ENCODE measurements at places on chromosomes 2 and 18.

DNA sequence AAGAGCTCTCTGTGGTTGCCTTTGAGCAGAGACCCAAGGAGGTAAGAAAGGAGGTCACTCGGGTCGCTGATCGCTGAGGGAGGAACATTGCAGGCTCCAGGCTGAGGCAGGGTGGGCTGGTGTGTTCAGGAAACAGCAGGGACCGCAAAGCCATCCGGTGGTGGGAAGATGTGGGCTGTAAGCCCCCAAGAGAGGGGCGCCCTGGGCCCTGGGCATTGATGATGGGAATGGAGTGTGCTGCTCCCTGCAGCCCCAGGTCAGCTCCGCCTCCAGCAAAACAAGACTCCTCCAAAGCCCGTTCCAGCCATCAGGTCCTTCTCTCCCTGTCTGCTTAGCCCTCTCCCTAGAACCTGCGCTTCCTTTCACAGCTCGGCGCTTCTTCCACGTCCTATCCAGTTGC lies 229.7 kb downstream of the KLHL29 start:
- DNase-seq: no peak

GRCh38 chr2:208361077-208361441 lies 45.5 kb upstream of the PTH2R start:
- peak; percentile 8 for DNase-seq

DNA sequence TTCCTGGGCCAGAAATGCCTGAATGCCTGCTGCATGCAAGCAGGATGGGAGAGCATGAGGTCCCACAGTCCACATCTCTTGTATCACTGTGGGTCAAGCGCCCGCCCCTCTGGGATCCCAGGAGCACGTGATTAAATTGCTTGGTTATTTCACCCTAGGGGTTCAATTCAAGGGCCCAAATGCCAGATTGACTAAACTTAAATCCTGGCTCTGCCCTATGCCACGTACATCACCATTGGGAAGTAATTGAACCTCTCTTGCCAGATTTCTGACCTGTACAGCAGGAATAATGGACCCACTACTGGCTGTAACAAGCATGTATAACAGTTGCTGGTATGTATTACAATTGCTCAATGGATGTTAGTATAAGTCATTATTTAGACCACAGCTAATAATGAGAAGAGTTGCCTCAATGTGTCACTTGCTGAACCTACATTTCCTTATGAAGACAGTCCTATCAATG lies 19.9 kb downstream of the FHL2 start:
- DNase-seq: no peak

- DNase-seq: no peak
These were observed 158.1 kb upstream of the SLC39A10 start for GRCh38 chr2:195498839-195499490.

GRCh38 chr18:12621742-12622306 lies 36.1 kb downstream of the SPIRE1 start:
- DNase-seq: no peak

DNA sequence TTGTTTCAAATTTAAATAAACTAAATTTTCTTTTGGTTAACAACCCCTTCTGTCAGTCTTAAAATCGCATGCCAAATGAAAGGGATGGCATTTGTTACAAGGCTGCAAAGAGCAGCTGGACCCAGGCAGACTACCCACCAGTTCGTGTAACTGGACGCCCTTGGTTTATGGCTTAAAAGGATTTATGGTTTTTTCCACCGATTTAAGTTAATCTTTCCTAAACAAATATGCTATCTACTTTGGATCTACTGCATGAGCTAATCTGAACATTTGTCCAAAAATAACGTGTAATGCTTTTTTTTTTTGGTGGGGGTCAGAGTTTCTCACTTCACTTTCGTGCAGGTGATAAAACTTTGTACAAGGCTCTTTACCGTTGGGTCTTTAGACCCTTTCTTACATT lies 62.9 kb downstream of the DIS3L2 start:
- DNase-seq: no peak

DNA sequence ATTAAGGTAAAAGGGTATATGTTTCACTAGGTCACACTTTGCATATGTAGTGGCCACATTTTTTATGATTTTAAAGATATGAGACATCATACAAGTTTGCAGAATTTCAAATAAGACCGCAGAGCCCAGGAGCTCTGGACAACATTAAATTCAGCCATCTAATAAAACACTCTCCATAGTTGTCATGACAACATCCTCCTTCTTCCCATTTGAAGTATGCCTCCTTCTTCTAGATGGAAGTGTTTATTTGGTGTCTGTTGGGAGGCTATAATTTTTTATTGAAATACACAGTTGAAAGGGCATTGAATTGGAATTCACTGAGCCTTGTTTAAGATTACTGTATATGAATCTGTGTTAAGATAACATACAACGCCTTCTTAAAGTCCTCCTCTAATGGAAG lies 467.3 kb downstream of the CMPK2 start:
- no peak for DNase-seq

- DNase-seq: peak; percentile 76
These were observed 925 bp downstream of the SOS1 start for GRCh38 chr2:39119732-39120520.

DNA sequence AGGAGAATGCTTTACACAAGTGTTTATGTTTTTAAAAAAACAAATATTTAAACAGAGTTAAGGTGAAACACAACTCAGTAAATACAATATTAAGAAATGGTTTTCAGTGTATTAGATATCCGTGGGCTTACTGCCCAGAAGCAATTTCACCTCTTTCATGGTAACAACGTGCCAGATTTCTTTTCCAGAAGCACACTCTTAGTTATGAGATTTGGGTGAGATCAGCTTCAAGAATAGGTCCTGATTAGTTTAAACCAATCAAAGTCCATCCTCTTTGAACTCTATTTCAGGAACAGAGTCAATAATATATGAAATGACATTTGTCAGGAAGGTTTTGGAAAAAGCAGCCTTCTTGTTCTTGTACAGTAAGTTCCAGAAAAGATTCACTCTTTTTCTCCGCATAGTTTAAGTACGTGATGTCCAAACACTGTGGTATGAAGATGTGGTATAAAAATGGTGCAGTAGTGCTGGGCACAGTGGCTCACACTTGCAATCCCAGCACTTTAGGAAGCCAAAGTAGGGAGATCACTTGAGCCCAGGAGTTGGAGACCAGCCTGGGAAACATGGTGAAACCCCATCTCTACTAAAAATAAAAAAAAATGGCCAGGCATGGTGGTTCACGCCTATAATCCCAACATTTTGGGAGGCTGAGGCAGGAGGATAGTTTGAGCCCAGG lies 14.7 kb downstream of the USP34 start:
- no peak for DNase-seq

DNA sequence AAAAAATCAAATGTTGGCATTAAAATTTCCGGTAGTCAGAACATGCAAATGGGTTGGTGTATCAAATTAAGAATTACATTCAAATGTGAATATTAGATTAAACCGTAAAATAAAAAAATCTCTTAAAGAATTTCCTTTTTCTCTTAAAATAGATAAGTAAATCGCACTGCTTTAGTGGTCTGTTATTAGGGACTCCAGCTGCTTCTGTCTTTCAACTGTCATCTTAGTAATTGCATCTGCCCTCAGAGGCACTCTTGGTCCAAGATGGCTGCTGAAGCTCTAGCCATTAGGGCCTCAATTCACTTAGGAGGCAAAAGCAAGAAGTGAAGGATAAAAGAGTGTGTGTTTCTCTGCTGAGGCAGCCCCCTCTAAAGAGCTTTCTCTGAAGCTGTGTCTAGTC lies 132.4 kb downstream of the MGAT5 start:
- DNase-seq: no peak

DNA sequence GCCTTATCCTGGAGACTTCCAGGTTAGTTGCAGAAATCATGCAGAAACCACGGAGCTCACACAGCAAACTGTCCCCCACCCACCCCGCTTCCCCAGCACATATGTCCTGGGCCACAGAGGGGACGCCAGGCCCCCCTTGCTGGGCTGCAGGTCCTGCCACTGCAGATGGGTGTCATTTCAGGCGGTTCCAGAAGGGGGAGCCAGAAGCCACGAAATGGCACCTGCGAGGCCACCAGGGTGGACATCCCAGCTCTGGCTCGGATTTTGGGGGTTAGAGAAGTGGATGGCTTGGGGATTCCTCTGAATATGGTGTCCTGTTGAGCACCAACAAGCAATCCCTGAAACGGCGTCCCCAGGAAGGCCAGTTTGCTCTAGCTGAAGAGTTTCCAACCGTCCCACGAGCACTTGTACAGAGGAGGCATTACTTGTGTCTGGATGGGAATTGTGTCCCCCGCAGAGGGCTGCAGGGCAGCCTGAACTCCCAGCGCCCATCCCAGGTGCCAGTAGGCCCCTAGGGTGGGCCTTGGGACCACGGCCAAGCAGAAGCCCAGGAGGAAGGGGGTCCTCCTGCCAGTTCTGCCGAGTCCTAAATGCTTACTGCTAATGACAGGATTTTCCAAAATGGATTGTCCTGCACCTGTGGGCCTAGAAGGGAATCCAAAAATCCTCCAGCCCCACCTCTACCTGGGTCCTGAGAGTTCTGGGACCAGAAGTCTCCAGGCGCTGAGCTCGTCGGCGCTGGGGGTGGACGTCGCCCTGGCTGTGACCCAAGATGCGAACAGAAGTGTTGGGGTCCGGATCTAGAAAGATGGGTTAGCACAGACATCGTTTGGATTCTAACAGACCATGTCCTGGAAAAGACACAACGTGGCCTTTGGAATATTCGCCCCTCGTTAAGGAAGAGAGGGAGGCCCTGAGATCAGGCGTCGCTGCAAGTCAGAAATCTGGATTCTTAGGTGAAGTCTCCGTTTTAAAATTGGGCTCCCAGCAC lies 14.6 kb upstream of the NFATC1 start:
- DNase-seq: peak; percentile 80

DNA sequence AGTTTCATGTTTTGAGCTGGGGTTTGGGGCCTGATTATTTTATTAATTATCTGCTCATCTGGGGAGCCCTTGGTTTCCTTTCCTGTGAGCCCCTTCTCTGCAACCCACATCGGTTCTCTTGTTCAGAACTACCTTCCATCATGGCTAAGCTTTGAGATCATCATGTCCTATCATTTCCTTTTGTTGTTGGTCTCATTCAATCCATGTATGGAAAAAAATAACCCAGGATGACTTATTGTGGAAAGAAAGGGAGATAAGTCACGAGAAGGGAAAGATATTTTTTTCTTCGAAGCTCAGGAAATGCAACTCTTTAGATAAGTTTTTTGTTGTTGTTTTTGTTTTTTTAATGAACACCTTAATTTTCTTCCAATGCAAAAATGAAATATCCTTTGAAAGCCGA lies 43.7 kb downstream of the EHD3 start:
- DNase-seq: no peak

DNA sequence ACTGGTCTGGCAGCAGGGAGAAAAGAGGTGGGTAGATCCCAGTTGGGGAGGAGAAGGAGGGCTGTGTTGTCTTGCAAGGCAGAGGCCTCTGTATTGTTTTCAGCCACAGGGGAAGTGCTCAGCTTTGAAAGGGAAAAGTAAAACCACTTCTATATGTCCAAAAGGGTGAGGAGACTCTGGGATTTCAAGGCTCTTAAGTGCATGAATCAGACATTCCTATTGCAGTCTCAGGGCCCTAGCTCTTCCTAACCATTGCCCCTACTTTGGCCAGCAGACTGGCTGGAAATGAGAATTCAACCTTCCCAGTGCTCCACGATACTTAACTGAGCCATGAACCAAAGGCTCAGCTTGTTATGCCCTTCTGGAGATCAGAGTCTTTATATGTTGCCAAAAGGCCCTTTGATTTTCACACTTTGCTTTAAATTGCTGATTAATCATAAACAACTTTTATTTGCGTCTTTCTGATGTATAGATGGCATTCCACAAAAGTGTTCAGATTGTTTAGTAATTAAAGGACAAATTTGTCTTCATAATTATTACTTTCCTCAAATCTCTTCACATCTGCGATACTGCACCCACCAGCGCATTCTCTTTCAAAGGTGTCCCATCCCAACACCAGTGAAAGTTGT lies 313.8 kb upstream of the MMADHC start:
- DNase-seq: no peak

- no peak for DNase-seq
These were observed 58.9 kb upstream of the TEX51 start for GRCh38 chr2:126839796-126840195.

DNA sequence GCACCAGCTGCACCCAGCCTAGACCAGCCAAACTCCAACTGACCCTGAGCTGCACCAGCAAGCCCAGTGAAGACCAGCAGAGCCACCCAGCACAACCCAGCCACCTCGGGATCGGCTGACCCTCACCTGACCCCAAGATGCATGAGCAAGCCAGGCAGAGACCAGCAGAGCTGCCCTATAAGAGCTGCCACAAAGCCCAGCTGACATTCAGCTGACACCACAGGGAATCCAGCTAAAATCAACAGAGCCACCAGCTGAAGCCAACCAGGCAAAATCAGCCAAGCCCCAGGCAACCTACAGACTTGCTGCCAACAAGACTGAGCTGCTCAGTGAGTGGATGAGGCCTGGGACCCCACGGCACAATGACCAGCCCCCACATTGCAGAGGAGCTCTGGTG lies 54.6 kb downstream of the CYP27C1 start:
- DNase-seq: no peak

DNA sequence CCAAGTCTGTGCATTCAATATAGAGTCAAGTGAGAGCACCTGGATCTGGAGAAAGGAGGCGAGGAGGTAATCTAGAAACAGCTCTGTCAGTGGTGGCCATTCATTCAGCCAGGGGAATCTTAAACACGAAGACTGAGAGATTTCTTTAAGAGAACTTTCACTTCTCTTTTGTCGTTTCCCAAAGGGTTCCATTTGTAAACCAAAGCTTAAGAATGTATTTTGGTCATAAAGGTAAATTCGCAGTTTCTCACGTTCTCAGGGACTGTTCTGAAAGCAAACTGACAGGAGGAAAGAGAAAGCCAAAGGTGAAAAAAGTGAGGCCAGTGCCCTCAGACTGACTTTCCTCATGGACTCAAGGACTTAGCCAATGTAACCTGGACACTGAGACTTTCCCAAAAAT lies 513.5 kb downstream of the CMPK2 start:
- DNase-seq: peak; percentile 10

DNA sequence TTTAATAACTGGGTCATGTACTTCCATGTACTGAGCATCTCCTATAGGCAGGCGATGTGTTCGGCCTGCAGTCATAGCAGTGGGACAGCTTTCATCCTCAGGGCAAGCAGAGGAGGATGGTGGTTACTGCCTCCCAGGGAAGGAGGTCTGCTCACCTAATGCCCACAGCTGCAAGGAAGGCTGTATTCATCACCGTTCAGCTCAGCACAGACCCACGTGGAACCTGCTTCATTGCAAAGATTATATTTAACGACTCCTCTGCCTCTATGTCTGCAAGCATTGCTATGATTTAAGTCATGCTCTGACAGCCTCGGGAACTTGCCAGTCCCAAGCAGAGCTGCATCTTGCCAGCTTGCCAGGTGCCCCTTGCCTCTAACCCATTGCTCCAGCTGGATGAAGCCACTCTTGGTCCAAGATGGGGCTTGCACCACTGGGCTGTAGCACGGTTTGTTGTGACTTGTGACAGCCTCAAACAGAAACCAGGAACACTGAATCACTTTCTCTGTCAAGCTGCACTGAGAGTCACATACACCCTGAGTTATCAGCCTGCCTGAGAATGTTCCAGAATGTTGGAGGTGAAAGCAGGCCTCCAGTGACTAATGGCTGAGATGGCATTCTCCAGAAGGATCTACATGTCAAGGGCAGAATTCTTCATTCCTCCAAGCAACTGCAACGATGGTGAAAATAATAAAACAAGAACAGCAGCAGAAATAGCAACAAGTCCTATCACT lies 651.1 kb upstream of the ID2 start:
- no peak for DNase-seq

Data from germinal center (tissue), 1 donor.